T47D (cell line): ENCODE measurements at places on chromosomes 12 and 14.

DNA sequence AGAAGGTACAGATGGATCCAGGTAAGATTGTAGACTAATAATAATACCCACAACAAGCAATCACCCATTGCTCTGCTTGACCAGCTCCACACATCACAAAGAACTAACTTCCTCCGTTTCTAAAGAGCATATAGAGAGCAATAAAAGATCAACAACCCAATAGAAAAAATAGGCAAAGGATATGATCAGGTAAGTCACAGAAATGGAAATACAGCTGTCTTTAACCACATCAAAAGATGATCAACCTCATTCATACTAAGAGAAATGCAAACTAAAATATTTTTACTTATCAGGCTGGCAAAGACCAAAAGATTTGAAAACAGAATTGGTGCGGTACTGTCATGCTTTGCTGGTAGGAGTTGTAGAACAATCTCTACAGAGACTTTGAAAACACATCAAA, 8.9 kb downstream of the C2CD5 start:
- no peak for DNase-seq

GRCh38 chr14:99191395-99192027, 80.5 kb downstream of the BCL11B start:
- DNase-seq: no peak

- no peak for DNase-seq
Observed at GRCh38 chr12:94706250-94706661, 55.9 kb upstream of the TMCC3 start.

DNA sequence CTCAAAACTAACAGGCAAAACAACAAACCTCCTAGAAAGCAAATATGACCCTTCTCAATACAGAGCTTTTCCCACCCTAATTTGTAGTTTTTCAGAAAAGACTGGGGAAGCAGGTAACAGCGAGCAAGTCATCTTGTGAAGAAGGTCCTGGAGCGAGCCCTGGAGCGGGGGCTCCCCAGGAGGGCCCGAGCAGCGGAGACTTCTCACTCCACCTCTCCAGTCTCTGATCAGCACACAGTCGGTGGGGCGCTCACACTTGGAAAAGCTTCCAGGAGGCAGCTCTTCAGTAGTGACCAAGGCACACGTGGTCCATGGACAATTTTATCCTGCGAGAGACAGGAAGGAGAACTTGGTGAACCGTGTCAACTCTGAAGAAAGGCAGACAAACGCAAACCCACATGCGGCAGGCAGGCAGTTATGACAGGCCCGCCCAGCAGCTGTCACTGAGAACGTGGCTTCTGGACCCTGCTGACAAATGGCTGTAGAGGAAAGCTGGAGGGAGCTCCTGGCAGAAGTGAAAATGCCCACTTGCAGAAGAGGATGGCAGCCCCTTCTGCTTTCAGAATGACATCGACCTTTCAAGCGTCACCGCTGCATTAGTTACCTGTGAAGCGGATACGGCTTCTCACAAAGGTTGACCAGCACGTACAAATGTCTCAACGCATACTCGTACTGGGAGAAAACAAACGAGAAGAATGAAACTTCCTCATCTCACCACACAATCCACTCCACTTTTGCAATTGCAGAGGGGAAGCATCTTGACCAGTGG, 44.2 kb downstream of the LGMN start:
- no peak for DNase-seq

DNA sequence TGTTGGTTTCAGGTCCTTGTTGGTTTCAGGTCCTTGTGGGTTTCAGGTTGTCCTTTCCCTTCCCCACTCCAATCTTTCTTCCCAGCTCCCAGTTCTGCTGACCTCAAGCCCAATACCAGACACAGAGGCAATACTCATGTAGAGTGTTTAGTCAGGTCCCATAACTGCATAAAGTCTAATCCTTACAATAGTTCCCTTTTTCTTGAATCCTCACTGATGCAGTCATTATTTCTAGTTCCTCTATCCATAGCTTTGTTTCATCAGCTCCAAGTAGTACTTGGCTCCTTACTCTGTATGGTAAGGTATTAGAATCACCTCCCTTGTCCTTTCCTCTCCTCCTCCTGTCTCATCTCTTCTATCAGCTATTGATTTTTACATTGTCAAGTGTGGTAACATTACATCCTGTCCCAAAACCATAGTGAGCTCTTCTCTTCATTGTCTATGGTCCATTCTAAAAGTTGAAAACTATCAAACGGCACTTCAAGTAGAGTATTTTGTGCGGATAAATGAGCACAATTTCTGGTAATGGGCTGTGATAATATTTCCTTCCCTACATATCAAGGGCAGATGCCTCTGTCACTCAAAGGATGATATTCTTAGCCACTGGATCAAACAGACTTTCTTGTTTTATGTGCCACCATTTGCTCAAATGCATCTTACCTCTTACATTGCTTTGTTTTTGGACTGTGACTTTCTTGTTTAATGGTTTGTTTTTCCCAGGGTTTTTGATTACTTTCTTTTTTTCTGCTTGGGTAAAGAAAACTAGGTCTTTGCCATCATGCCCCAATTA, 57.2 kb upstream of the JDP2 start:
- no peak for DNase-seq

GRCh38 chr12:88305254-88305890, 163.3 kb downstream of the TMTC3 start:
- no peak for DNase-seq

- no peak for DNase-seq
Observed at GRCh38 chr12:69922999-69923398, 98.0 kb downstream of the MYRFL start.

DNA sequence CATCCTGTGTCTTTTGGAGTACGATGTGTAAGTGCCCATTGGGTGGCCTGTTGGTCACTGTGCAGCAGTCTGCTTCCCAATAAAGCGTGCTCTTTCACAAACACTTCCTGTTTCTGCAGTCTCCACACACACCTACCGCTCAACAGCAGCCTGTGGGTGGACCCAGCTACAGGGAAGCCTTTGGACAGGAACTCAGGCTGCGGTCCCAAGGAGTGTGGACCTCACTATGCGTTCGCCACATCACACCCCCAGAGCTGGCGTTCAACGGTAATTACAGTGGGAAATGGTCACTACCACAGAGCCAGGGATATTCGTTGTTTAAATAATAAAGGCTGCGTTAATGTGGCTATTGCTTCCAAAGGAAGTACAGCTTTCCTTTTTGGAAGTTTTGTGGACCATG, 16.2 kb downstream of the PSMC1 start:
- DNase-seq: no peak

- no peak for DNase-seq
Observed at GRCh38 chr12:72673853-72674252, 401.7 kb downstream of the TRHDE start.

DNA sequence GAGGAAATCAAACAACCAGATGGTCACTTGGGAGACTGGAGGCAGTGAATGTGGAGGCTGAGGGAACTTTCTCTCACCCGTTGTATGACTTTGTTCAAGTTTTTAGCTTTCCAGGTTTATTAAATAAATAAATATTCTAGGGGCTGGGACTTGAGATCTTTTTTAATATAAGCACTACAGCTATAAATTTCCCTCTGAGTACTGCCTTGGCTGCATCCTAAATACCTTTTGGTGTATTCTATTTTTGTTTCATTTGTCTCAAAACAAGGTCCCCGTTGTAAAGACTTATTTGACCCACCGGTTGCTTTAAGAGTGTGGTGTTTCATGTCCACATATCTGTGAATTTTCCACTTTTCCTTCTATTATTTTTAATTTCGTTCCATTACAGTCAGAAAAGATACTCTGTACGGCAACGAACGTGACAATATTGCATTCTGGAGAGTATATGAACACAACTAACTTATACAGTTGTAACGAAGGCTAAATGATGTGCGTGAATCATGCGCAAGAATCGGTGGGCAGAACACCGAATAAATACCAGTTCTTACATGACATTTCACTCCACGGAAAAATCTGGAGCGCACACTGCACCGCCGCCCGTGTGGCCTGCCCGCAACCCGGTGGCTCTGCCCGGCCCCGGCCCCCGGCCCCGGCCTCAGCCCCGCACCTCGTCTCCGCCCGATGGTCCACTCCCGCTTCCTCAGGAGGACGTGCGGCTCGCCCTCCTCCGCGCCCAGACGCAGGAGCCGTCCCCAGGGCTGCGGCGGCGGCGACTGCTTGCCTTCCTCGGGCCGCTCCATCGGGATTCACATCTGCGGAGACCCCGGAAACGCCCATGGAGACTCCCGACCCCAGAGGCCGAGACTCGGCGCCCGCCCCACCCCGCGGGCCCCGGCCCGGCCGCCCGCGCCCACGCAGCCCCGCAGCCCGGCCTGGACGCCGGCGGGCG, 602 bp downstream of the CHFR start:
- no peak for DNase-seq

DNA sequence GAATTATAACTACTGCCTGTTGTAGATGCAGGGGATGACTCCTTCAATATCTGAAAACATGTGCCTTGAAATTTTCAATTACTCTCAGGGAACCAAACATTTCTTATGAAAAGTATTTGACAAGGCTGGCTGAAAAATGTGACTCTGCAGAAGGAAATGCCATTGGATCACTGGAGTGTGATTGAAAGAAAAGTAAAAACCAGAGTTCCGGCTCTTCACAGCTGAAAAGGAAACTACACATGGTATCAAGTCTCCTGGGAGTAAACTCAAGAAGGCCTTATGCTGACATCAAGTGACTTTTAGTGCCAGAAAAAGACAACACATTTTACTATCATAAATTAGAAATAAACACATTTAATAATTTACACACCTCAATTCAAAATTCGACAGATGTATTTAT, 693.0 kb downstream of the LRFN5 start:
- no peak for DNase-seq

DNA sequence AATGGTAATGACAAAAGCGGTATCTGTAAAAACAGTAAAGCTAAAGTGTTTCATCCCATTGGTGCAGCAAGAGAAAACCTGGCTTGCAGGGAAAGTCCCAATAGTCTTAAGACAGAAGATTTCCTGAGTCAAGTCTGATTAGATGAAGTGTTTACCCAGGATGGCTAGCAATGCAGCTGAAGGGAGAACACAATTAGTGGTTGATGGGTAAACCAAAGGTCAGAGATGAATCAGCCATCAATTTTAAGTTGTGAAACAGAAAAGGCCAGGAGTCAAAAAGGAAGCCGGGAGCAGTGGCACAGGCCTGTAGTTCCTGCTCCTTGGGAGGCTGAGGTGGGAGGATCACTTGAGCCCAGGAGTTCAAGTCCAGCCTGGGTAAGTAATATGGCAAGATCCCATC, 52.6 kb downstream of the SEC23A start:
- DNase-seq: no peak

GRCh38 chr12:50261654-50262053, 21.7 kb downstream of the LIMA1 start:
- no peak for DNase-seq

- DNase-seq: no peak
Observed at GRCh38 chr12:68978678-68979077, 45.7 kb upstream of the CPM start.

DNA sequence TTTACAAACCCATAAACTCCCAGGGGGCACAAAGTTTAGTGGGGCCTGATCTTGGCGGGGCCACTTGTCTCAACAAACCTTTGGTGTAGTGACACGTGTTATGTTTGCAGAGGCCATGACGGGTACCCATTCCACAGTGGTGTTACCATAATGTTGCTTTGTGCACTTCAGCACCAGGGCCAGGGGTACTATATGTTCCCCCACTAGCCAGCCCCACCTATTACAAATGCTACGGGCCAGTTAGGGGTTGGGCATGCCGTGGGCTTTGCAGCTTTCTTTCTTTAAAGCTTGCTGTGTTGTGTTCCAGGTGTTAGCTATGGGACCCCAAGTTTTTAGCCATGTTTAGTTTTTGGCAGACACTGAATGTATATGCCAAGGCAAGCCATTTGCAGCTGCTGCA, 30.8 kb upstream of the G2E3 start:
- DNase-seq: no peak

- DNase-seq: no peak
Observed at GRCh38 chr14:69132513-69133181, 20.3 kb downstream of the DCAF5 start.

GRCh38 chr12:110531741-110532333, 29.7 kb downstream of the RAD9B start:
- DNase-seq: no peak

DNA sequence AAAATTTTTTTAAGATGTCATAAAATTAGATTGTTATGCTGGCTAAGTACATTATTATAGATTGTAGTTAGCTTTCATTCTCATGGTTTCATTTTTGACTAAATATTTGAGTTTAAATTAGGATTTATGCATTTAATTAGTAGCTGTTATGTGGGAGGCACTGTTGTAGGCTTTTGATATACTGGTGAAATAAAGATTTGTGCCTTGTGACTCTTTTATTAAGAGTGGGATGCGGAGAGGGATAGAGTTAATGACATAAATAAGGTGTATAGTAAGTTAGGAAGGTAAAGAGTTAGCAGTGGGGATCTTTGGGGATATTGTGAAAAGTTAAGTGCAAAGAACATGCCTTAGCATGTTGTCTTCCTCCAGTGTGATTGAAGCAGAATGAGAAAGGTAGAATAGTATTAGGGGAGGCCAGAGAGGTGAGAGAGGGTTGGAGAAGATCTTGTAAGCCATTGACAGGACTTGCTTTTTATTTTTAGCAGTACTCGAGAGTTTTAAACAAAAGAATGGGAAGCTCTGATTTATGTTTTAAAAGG, 8.8 kb downstream of the ARHGAP5 start:
- no peak for DNase-seq

DNA sequence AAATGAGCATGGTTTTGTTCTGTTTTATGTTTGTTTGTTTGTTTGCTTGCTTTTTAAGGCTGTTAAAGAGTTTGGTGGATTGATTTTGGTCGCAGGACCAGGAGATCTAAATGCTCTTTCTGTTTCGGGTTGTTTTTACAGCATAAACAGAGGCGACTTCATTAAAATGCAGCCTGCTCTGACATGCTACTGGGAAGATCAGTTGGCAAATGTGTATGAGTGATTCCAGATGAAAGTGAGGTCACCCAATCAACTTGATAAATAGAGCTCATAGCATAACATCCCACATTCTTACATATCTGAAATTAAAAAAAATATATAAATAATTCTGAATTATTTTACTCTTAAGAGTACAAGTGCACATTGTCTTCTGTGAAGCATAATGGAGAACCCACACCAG, 947.7 kb downstream of the GALC start:
- DNase-seq: no peak

GRCh38 chr12:88145567-88146505, 3.7 kb downstream of the TMTC3 start:
- no peak for DNase-seq

DNA sequence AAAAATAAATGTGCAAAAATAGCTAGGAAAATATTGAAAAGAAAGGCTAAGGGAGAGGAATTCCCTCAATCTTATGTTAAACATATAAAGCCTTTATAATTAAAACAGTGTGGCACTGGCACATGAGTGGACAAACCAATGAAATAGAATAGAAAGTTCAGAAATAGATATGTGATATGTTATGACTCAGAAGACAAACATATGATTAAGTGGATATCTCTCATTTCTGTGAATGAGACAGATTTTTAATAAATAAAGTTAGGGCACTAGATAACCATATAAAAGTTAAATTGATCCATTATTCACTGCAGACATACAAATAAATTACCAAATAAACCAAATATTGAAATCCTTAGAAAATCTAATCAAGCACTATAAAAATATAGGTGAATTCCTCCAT, 73.0 kb downstream of the ALG10B start:
- DNase-seq: no peak
